ENCODE measurements at places on chromosomes 2 and 18.

DNA sequence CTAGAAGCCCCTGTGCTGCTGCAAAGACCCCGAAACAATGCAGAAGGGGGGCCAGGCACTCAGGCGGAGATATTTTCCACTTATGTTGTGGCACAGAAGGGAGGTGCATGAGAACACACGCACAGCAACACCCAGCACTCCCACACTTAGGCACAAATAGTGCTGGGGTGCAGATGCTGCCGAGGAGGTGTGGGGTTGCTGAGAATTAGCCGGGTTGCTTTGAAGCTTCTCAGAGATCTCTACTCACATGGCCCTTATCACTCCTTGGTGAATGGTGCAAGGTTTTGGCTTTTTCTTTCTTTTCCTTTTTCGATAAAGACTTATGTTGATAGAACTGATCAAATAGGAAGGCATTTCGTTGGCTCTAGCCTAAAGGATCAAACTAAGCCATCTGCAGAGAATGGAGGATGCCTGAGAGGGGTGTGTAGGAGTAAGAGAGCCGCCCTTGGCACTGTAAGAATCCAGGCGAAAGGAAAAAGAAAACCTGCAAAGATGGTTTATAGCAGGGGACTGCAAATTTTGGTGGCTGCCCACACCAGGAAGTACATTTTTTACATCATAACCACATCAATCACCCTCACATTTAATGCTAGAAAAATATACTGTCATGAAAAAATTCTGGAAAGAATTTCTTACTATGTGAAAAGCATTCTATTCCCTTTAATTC, 27.9 kb upstream of the FHL2 start:
- no peak overlapping the region for H3K27ac ChIP-seq
- no peaks in the 10 kb centered on the region for H3K27me3 ChIP-seq
- H3K4me3 ChIP-seq = peak overlapping the region; percentile 34
- no peaks in the 10 kb centered on the region for H3K36me3 ChIP-seq
- no peak for DNase-seq
- H3K4me1 ChIP-seq = peaks cover 22% of the 10 kb centered on the region

DNA sequence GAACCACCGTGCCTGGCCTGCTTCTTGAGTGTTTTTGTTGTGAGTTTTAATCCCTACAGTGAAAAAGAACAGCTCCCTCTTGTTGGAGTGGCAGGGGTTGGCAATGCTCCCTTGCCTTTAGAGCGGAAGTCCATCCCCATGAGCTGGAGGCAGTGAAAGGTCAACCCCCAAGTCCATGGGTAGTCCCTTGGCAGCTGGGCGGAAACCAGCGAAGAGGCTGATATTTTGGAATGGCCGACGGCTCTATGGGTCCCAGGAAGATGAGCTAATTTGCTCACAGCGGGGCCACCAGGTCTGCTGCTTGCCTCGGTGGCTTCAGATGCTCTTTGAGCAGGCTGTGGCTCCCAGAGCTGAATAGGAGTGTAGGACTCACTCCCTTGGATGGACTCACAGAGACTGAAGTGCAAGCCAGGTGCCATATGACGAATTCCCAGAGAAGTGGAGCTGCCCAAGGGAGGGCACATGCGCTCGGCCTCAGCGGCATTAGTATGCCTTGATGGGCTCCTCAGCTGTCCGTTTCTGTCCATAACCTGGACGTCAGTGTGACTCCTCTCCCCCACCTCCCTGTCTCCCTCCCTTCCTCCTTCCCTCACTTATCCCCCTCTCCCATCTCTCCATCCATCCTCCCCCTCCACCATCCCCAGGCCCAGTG, 25.4 kb upstream of the RHOB start:
- no peaks in the 10 kb centered on the region for H3K27me3 ChIP-seq
- no peaks in the 10 kb centered on the region for H3K36me3 ChIP-seq

- no peak overlapping the region for H3K4me3 ChIP-seq
- H3K4me1 ChIP-seq = no peaks in the 10 kb centered on the region
- no peaks in the 10 kb centered on the region for H3K27me3 ChIP-seq
- H3K36me3 ChIP-seq = no peaks in the 10 kb centered on the region
- no peak overlapping the region for H3K27ac ChIP-seq
- no peak for DNase-seq
Observed at GRCh38 chr18:38045845-38046244, 480.2 kb upstream of the CELF4 start.

DNA sequence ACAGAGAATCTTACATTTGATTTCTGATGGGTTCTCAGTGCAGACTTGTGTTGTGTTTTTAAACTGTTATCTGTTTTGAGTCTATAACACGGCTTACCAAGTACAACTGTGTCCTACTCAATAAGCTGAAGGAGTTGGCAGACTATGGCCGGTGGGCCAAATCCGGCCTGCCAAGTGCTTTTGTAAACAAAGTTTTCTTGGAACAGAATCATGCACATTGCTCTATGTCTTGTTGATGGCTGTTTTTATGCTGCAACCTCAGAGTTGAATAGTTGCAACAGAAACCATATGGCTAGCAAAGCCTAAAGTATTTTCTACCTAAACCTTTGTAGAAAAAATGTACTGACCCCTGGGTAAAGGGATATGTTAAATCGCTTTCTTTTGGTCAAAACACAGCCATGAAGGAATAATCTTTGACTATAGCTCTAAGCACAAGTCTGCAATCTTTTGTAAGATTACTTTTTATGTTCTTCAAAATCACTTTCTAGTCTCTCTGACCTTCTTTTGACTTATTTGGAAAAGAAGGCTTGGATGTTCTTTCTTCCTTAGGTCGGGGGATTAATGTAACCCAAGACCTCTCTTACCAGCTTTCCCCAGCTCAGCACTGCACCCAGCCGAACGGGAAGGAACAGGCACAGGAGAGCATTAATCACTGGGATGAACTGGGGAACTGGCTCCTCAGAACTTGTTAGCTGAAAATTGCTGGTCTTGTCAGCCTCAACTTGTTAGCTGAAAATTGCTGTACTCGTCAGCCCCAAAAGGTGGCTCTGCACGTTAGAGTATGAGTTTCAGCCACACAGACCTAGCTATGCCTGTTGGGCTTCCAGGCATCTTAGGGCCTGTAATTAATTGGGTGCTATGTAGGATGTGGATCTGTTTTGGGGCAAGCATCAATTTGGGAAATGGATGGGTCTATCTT, 75.4 kb downstream of the CD8B2 start:
- no peak overlapping the region for H3K27ac ChIP-seq
- H3K36me3 ChIP-seq = no peaks in the 10 kb centered on the region
- H3K27me3 ChIP-seq = no peaks in the 10 kb centered on the region
- DNase-seq = no peak
- no peaks in the 10 kb centered on the region for H3K4me1 ChIP-seq
- no peak overlapping the region for H3K4me3 ChIP-seq

- peak overlapping the region; percentile 95 for H3K27ac ChIP-seq
- H3K4me1 ChIP-seq = peaks cover 26% of the 10 kb centered on the region
- H3K27me3 ChIP-seq = no peaks in the 10 kb centered on the region
- peak; percentile 67 for DNase-seq
- peaks cover 17% of the 10 kb centered on the region for H3K36me3 ChIP-seq
Observed at GRCh38 chr2:219254590-219255201, 978 bp upstream of the TUBA4A start.

GRCh38 chr2:28552045-28552823, 56.4 kb downstream of the PLB1 start:
- no peak overlapping the region for H3K4me3 ChIP-seq
- no peak overlapping the region for H3K27ac ChIP-seq
- no peak for DNase-seq
- H3K27me3 ChIP-seq = no peaks in the 10 kb centered on the region

GRCh38 chr2:114261366-114261765, 181.1 kb upstream of the DPP10 start:
- H3K27me3 ChIP-seq = no peaks in the 10 kb centered on the region
- no peak for DNase-seq
- H3K27ac ChIP-seq = no peak overlapping the region
- no peaks in the 10 kb centered on the region for H3K4me1 ChIP-seq

DNA sequence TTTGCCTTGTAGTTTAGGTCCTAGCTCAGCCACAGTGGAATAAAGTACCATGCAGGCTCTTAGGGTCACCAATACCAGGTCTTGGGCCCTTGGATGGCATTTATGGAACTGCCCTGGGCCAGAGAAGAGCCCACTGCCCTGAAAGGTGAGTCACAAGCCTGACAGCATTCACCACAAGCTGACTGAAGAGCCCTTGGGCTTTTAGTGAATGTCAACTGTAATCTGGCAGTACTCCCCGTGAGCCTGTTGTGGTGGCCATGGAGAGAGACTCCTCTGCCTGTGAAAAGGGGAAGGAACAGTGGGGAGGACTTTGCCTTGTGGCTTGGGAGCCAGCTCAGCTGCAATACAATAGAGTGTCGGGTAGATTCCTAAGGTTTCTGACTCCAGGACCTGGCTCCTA, 1389.7 kb downstream of the DSC3 start:
- H3K27me3 ChIP-seq = no peaks in the 10 kb centered on the region
- no peaks in the 10 kb centered on the region for H3K4me1 ChIP-seq
- H3K27ac ChIP-seq = no peak overlapping the region

- no peaks in the 10 kb centered on the region for H3K27me3 ChIP-seq
- no peak for DNase-seq
- H3K4me3 ChIP-seq = no peak overlapping the region
- peaks cover 3% of the 10 kb centered on the region for H3K4me1 ChIP-seq
- H3K27ac ChIP-seq = no peak overlapping the region
Observed at GRCh38 chr2:218780851-218781690, 876 bp upstream of the CYP27A1 start.

- no peak overlapping the region for H3K27ac ChIP-seq
- H3K4me1 ChIP-seq = peaks cover 42% of the 10 kb centered on the region
- no peaks in the 10 kb centered on the region for H3K27me3 ChIP-seq
Observed at GRCh38 chr2:160465002-160465401, 28.6 kb downstream of the RBMS1 start.

DNA sequence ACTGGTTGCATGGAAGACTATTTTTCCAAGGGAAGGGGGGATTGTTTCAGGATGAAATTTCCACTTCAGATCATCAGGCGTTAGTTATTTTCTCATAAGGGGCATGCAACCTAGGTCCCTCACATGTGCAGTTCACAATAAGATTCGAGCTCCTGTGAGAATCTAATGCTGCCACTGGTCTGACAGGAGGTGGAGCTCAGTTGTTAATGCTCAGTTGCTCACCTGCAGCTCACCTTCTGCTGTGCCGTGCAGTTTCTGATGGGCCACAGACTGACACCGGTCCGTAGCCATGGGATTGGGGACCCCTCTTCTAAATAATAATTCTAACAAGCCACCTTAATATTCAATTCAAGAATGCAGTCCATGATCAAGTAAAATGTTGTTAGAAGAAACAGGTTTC, 34.9 kb downstream of the PLCL1 start:
- no peaks in the 10 kb centered on the region for H3K27me3 ChIP-seq
- DNase-seq = no peak
- H3K36me3 ChIP-seq = no peaks in the 10 kb centered on the region
- H3K4me3 ChIP-seq = no peak overlapping the region
- peaks cover 64% of the 10 kb centered on the region for H3K4me1 ChIP-seq

GRCh38 chr2:34098256-34098655, 499.2 kb upstream of the FAM98A start:
- H3K4me1 ChIP-seq = no peaks in the 10 kb centered on the region
- no peak overlapping the region for H3K27ac ChIP-seq
- H3K4me3 ChIP-seq = no peak overlapping the region
- H3K36me3 ChIP-seq = no peaks in the 10 kb centered on the region
- no peaks in the 10 kb centered on the region for H3K27me3 ChIP-seq

- no peaks in the 10 kb centered on the region for H3K27me3 ChIP-seq
- H3K27ac ChIP-seq = no peak overlapping the region
- H3K4me1 ChIP-seq = no peaks in the 10 kb centered on the region
Observed at GRCh38 chr2:27615316-27615715, 13.5 kb downstream of the CCDC121 start.

GRCh38 chr18:61842146-61842545, 50.7 kb downstream of the RNF152 start:
- H3K36me3 ChIP-seq = no peaks in the 10 kb centered on the region
- H3K4me3 ChIP-seq = no peak overlapping the region
- H3K27ac ChIP-seq = no peak overlapping the region
- no peaks in the 10 kb centered on the region for H3K27me3 ChIP-seq

DNA sequence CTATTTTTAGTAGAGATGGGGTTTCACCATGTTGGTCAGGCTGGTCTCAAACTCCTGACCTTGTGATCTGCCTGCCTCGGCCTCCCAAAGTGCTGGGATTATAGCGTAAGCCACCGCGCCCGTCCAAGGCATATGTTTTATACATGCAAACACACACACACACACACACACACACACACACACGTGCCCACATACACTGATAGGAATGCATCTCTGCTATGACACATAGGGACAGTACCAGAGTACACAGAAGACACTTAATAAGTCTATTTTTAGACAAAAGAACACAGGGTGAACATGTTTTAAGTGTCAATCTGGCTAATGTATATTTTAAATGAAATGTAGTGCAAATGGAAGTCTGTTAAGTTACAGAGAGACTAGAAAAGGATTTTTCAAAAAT, 10.7 kb upstream of the RNF103 start:
- H3K4me1 ChIP-seq = no peaks in the 10 kb centered on the region
- no peak overlapping the region for H3K27ac ChIP-seq
- DNase-seq = no peak
- no peak overlapping the region for H3K4me3 ChIP-seq
- H3K27me3 ChIP-seq = no peaks in the 10 kb centered on the region

DNA sequence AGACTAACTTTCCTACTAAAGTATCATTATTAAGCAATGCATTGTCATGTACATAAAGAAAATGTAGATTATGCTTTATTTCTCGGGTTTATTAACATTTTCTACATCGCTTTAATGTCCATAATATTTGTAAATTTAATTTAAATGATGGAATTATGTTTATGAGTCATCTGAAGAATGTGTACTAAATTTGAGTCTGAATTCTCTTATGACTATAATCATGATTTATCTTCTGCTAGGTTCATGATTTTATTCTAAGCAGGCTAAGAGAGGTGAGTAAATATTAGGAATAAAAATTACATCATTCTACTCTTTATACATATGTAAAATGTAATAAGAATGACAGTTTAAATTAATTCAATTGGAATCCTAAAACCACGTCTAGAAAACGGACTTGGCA, 206.3 kb upstream of the NOL4 start:
- no peaks in the 10 kb centered on the region for H3K4me1 ChIP-seq
- H3K27ac ChIP-seq = no peak overlapping the region
- no peak overlapping the region for H3K4me3 ChIP-seq

DNA sequence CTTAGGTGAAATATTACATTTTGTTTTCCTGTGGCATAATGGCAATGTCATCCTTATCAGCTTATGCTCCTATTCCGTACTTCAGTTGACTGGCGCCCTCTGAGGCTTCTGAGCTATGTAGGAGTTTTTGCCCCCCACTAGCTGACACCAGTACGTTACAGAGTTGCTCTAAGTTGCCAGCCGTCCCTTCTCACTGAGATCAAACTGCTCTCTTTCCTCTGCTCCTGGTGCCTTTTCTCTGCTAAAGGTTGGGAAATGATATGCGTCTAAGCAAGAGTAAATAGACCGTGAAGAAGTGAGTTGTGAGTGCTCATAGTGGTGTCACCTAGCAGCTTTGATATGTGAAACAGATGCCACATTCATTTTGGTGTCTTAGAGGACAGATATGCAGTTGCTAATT, 99.2 kb downstream of the RAPGEF4 start:
- no peak overlapping the region for H3K27ac ChIP-seq
- no peaks in the 10 kb centered on the region for H3K36me3 ChIP-seq
- no peak overlapping the region for H3K4me3 ChIP-seq

GRCh38 chr2:23668756-23669304, 258.1 kb downstream of the ATAD2B start:
- no peaks in the 10 kb centered on the region for H3K27me3 ChIP-seq
- H3K4me3 ChIP-seq = no peak overlapping the region
- no peak overlapping the region for H3K27ac ChIP-seq
- DNase-seq = no peak

- peak overlapping the region; percentile 88 for H3K27ac ChIP-seq
- H3K36me3 ChIP-seq = no peaks in the 10 kb centered on the region
- peaks cover 18% of the 10 kb centered on the region for H3K4me1 ChIP-seq
Observed at GRCh38 chr2:28393114-28393836, 617 bp downstream of the FOSL2 start.
